Epithelial cell of umbilical artery (primary cell): ENCODE measurements at places on chromosomes 7 and 10. TPM values are rescaled to one million over a fixed set of nuclear protein-coding genes. Genes with fewer than 3 reads are reported as not detected.

RALA gene
- total RNA-seq: 96.5 and 113 TPM in 2 replicates

ZP3 gene
- 0.97 and 1.8 TPM in 2 replicates for total RNA-seq

ZNF248 gene
- total RNA-seq: 4.5 and 6.8 TPM in 2 replicates

SLC18A2 gene
- total RNA-seq: not detected in 2 replicates

EPO gene
- total RNA-seq: not detected in 2 replicates

GJD4 gene
- not detected in 2 replicates for total RNA-seq

ANXA8 gene
- total RNA-seq: 0.30 TPM in 1 of 2 replicates, not detected in the other

GIMAP7 gene
- 46.1 and 57.9 TPM in 2 replicates for total RNA-seq

ADCY1 gene
- 0.32 and 0.61 TPM in 2 replicates for total RNA-seq

MACC1 gene
- not detected in 2 replicates for total RNA-seq
